ENCODE measurements at places on chromosomes 11 and 22.

GRCh38 chr11:18314784-18315523 lies 7.0 kb downstream of the HPS5 start:
- DNase-seq: no peak

GRCh38 chr11:64152841-64153691 lies 12.8 kb downstream of the MACROD1 start:
- DNase-seq: no peak

- no peak for DNase-seq
Observed at GRCh38 chr22:45310331-45310976, 720 bp downstream of the FAM118A start.

DNA sequence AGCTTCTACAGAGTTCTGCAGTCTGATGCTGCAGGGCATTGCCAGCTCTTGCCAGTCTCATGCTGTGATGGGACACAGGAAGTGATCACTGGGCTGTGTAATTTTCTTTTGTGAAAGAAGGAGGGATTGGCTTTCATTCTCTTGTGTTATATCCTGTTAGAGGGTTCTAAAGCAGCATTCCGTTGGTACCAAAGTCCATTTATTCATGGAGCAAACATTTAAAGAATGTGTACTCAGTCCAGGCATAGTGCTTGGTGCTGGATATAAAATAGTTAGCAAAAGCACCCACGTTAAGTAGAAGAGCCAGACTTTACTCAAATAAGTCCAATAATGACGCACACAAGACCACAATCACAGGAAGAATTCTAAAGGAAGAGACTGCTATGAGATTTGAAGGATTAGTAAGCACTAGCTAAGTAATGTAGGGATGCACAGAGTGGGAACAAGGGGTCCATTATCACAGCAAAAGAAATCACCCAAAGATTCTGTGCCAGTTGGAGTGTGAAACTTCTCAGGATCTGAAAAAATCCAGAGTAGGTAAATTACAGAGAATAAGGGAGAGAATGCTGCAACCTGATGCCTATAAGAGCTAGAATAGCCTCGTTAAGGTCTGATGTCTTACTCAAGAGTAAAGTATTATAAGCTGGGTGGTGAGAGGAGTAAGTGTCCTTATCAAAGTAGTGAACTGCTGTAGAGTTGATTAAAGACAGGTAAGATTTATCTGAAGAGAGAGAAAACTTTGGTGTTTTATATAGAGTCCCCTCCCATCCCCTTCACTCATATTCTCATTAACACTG lies 728.3 kb downstream of the METTL15 start:
- no peak for DNase-seq

DNA sequence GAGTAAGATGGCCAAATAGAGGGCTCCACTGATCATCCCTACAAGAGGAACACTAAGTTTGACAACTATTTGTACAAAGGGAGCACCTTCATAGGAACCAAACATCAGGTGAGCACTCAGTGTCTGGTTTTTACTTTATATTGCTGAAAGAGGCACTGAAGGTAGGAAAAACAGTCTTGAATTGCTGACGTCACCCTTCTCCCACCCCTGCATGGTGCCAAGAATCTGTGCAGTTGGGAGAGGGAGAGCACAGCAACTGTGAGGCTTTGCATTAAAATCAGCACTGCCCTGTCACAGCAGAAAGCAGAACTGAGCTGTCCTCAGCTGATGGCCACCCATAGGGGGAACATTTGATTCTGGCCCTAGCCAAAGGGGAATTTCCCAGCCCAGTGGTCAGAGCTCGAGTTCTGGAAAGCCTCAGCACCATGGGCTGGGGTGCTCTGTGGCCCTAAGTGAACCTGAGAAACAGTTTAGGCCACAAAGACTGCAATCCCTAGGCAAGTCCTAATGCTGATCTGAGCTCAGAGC lies 37.9 kb downstream of the PIWIL3 start:
- no peak for DNase-seq

DNA sequence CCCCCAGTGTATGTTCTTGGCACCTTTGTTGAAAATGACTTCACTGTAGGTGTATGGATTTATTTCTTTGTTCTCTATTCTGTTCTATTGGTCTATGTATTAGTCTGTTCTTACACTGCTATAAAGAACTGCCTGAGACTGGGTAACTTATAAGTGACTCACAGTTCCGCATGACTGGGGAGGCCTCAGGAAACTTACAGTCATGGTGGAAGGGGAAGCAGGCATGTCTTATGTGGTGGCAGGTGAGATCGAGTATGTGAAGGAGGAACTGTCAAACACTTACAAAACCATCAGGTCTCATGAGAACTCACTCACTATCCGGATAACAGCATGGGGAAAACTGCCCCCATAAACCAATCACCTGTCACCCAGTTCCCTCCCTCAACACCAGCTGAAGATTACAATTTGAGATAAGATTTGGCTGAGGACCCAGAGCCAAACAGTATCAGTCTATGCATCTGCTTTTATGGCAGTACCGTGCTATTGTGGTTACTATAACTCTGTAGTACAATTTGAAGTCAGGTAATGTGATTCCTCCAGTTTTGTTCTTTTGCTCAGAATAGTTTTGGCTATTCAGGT lies 836.2 kb downstream of the DLG2 start:
- no peak for DNase-seq

- DNase-seq: no peak
Observed at GRCh38 chr11:121248496-121248895, 44.1 kb upstream of the SC5D start.

DNA sequence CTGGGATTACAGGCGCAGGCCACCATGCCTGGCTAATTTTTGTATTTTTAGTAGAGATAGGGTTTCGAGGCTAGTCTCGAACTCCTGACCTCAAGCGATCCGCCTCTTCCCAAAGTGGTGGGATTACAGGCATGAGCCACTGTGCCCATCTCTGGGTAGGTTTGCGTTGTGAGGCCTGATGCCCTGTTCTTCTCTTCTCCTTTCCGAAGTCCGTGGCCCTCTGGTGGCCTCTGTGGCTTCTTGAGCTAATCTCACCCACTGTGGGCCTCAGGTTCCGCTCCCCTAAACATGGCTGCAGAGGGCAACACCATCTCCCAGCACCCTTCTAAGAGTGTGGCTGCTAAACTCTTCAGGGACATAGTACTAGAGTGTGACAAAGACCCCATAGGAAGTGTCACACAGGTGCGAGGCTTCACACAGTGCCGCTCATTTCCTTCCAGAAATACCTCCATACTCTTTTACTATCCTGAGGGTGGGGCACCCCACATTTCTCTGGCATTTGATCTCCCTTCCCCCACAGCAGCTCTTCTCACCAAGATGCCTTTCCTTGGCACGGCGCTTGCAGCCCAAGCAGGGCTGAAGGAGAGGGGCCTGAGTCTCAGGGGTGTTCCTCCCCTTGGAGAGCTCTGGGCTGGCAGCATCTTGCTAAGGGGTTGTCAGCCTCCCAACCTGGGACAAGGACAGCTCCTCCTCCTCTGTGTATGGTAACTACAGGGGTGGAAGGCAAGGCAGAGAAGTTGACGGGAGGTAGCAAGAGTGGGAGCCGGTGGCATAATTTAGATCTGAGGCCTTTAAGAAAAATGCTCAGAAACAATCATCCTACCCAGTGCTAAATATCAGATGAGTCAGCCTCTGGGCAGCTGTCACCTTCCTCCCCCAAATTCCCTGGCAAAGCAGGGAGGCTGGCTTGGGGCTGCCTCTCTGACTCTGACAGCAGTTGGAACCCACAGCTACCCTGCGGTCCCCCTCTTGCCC lies 6.1 kb downstream of the THY1 start:
- no peak for DNase-seq

DNA sequence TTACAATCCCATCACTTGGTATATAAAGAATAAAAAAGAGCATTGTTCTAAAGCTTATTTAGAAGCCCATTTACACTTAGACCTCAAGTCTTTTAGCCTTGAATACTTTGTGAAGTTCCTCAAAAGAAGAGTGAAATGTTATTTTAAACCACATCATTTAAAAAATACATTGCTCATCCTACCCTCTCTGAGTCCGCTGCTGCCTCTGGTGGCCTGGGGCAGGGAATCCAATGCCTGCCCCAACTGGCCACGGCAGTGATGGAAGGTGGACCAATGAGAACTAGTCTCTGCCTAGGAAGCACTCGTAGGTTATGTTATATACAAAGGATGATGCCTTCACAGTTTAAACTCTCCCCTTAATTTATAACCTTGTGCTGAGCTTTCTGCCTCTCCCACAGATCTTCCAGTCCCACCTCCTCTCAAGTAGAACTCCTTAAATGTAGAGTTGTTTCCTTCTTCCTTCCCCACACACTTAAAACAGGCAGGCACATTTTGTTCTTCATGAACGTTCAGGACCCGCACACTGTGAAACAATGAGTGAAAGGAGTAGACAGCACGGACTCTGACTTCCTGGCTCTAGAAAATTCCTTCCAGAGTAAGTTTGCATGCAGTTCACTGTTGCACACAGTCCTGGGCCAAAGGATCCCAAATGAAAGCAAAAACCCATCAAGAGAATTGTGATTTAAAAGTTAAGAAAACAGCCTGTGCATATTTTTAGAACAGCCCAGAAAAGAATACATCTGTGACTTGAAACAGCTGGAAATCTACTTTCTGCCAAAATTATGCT lies 167.8 kb downstream of the RRAS2 start:
- DNase-seq: no peak

DNA sequence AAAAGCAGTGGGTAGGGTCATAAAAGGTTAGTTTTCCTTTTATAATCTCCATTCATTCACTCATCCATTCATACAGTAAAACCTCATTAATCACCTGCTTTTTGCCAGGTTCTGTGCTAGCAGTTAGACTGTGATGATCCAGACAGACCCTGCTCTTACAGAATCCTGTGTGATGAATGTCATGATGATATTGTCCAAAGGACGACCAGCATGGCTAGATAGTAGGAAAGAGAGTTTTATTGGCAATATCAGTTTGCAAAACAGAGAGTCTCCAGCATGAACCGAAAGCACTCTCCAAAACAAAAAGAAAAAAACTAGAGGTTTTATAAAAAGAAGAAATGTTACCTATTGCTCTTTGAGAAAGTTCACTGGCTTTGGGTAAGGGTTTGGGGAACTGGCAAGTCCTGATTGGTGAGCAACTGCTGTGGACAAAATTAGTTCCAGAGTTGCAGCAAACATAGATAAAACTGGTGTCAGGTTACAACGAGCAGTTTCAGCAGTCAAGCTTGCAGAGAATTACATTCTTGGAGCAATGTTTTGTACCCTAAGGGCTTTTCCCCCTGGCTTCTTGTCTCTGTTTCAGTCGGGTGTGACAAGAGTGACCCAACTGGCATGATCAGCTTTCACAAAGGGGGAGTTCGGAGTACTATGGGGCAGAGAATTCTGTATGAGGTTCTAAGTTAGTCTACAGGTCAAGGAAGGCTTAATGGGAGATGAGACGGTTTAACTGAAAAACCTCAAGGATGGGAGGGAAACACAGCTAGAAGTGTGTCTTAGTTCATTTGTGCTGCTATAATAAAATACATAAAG lies 58.3 kb downstream of the HSD17B12 start:
- no peak for DNase-seq

DNA sequence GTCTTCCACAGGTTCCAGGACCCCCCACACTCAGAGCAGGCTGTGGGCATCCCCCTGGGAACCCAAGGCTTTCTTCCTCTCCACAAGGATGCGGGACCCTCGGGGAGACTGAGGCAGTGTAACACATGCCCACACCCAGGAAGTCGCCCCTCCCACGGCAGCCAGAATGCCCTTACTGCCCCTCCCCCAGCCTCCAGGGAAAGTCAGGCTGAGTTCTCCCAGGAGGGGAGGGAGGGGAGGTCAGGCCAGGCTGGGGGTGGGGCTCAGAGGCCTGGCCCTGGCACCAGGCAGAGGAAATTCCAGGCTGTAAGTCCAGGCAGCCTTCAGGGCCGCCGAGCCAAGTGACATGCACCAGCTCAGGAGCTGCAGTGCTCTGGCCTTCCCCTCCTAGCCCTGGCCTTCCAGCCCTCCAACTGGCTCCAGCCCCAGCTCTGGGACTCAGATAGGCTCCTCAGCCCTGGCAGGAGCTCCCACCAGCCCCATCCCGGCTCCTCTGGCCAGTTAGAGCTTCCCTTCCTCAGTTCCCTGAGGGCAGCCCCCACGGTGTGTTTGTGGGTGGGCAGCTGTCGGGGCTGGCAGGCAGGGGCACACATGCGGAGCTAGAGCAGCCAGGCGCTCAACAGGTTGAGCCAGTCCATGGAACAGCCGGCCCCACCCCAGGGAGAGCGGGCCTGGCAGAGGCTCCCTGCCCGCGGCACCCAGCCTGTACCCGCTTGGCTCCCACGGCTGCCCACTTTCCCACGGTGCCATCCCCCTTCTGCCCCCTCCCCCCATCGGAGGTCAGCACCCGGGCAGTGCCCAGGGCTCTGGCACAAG lies 3.6 kb downstream of the BCL9L start:
- DNase-seq: no peak

GRCh38 chr11:62497132-62497801 lies 49.3 kb downstream of the AHNAK start:
- DNase-seq: no peak

DNA sequence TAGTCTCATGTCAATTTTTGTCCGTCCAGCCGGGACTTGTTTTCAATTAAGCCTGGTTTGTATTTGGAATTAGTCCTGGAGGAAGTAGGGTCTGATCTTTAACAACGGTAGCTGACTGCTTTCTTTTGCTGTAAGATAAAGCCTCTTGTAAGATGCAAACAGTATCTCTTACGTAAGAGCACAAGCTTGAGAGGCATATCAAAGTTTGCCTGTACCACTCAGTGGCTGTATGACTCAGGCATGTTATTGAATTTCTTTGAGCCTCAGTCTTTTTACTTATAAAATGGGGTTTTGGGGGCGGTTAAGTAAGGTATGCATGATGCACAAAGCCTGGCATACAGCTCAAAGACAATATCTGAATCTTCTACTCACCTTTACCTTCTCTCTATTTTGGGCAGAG lies 198.4 kb upstream of the NARS2 start:
- no peak for DNase-seq

GRCh38 chr22:23062616-23063538 lies 7.4 kb upstream of the GNAZ start:
- DNase-seq: no peak

DNA sequence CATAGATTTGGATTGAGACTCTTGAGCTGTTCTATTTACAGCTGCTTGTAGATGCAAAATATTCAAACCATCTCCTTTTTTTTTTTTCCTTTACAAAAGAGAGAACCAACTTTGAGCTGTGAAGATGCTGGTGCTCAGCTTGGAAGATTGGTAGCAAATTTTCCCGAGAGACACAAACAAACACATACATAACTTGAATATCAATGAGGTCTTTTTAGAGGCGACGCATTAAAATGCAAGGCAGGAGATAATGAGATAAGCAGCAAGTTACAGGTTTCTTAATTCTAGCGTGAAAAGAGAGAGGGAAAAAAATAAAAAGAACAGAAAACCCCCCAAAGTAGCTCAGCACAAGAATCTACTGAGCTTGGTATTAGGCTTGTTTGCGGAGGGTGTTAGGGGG lies 247.0 kb upstream of the SORL1-AS1 start:
- no peak for DNase-seq

- DNase-seq: no peak
Observed at GRCh38 chr22:45090497-45090910, 73.2 kb upstream of the NUP50 start.

- DNase-seq: no peak
Observed at GRCh38 chr11:82832983-82833382, 67.2 kb downstream of the PRCP start.

GRCh38 chr11:81916451-81916850 lies 817.2 kb downstream of the FAM181B start:
- no peak for DNase-seq

GRCh38 chr11:75151346-75152047 lies 590 bp downstream of the SLCO2B1 start:
- no peak for DNase-seq

Data from NCI-H187 (cell line).